Gastrocnemius medialis (tissue), 4 donors: ENCODE measurements at places on chromosomes 6 and 20. TPM values are rescaled to one million over a fixed set of nuclear protein-coding genes. Genes with fewer than 3 reads are reported as not detected.

GRCh38 chr6:10591422-10592160, 70.4 kb downstream of the GCNT2 start:
- no peaks in the 10 kb centered on the region for H3K4me1 ChIP-seq
- no peak overlapping the region for H3K27ac ChIP-seq
- H3K4me3 ChIP-seq, result no peak overlapping the region

GRCh38 chr6:33314515-33314942, 651 bp upstream of the TAPBP start:
- peak; percentile 50 for DNase-seq
- peak overlapping the region; percentile 94 for H3K27ac ChIP-seq
- H3K4me3 ChIP-seq, result peak overlapping the region; percentile 89
- H3K36me3 ChIP-seq, result no peaks in the 10 kb centered on the region
- peaks cover 51% of the 10 kb centered on the region for H3K4me1 ChIP-seq

DNA sequence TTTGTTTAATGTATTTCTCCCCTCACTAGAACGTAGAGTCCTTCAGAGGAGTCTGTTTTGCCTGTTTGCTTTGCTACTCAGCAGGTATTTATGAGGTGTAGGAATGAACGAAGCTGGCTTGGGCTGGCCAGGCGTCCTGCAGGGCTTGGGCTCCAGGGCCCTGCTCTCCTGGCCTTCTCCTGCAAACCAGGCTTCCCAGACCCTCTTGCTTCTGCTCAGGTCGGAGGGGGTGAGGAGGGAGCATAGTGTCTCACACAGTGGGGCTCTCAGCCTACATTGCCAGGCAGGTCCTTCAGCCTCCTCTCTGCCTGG, 24.6 kb upstream of the MLN start:
- no peaks in the 10 kb centered on the region for H3K27me3 ChIP-seq
- no peak overlapping the region for H3K4me3 ChIP-seq
- H3K4me1 ChIP-seq, result no peaks in the 10 kb centered on the region
- no peak overlapping the region for H3K27ac ChIP-seq

CAGE1 gene
- not detected for total RNA-seq

NKAPL gene
- total RNA-seq, result 1.5 TPM

C6orf58 gene
- total RNA-seq, result not detected

DNA sequence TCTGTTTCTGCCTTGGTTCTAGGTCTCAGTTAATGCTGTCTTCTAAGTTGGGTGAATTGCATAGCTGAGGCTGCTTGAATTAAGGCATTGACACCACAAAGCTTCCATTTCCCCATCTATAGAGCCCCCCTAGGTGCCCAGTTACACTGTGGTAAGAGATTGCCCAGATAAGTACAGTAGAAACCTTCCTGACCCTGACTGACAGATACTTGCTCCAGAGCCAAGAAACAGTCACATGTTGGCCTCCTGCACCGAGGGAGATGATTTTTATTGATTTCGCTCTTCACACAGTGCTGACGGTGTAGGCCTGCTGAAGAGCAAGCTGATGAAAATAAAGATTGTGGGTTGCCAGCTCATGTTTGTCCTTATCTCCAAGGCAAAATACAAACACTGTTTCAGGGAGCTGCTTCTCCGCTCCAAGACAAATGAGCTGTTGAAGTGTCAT, 67.9 kb downstream of the TRMT11 start:
- DNase-seq, result no peak
- H3K4me3 ChIP-seq, result no peak overlapping the region
- no peaks in the 10 kb centered on the region for H3K36me3 ChIP-seq

GRCh38 chr6:30881392-30882203, 2.7 kb upstream of the DDR1 start:
- DNase-seq, result no peak
- peak overlapping the region; percentile 89 for H3K27ac ChIP-seq
- peaks cover 52% of the 10 kb centered on the region for H3K4me1 ChIP-seq

TBXT gene
- total RNA-seq, result not detected

DNA sequence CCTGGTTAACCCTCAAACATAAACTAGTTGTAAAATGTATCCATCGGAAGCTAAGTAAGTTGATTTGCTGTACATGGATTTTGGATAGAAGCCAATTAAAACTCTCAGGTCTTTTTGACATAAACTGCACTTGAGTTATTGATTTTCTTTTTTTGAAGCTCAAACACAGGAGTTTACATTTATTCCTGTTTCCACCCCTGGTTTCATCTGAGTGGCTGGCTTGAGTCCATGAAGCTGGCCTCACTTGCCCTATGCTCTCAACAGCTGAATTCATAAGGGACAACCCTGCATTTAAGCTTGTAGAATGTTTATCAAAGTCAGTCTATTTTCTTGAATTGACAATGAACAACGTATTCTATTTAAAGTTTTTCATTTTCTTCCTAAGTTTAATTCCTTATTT, 58.1 kb upstream of the PLEKHG1 start:
- H3K36me3 ChIP-seq, result no peaks in the 10 kb centered on the region
- DNase-seq, result no peak
- H3K27ac ChIP-seq, result no peak overlapping the region
- no peak overlapping the region for H3K4me3 ChIP-seq

DNA sequence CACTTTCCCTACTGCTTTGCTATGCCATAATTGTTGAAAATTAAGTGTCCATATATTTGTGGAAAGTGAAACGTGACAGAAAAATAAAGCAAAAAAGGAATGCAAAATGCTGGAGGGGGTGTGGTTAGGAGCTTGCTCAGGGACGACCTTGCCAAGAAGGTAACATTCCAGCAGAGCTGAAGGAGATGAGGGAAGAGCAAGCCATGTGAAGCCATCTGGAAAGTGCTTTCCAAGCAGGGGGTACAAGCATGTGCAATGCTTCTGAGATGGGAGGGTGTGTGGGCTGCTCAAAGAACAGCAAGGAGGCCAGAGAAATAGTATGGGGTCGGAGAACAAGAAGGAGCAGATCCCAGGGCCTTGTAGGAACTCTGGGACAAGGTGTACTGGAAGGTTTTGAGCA, 161.7 kb downstream of the ISM1 start:
- no peaks in the 10 kb centered on the region for H3K4me1 ChIP-seq
- H3K4me3 ChIP-seq, result no peak overlapping the region
- no peaks in the 10 kb centered on the region for H3K36me3 ChIP-seq
- no peak overlapping the region for H3K27ac ChIP-seq
- no peaks in the 10 kb centered on the region for H3K27me3 ChIP-seq
- DNase-seq, result no peak

DNA sequence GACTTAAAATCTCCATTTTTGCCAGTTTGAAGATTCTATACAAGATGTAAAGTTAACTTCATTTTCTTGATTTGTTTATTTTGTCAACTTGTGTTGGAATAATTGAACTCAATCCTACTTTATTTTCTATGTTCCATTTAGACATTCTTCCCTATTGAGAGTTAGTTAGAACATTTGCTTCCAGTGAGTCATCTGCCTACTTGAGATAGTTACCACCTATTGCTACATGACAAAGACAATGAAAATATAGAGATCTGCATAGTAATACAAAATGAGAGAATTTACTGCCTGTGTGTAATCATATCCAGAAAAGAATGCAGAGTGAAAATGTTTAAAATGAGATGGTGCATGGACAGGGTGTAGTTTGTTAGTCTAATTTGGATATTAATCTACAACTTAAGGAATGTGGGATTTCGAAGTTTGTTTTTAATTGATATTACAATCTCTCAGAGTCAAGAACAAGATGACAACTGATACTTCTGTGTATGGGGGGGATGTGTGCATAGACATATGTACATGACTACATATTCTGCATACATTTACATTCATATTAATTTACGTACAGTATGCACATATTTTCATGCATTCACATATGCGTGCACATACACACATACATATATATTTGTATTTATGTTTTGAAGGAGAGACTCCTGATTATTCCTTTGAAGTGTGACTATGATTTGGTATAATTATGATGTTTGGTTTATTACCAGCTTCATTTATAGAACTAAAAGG, 420.1 kb downstream of the NKAIN2 start:
- H3K4me3 ChIP-seq, result no peak overlapping the region
- H3K4me1 ChIP-seq, result no peaks in the 10 kb centered on the region
- H3K27ac ChIP-seq, result no peak overlapping the region
- no peak for DNase-seq
- H3K27me3 ChIP-seq, result no peaks in the 10 kb centered on the region

DNA sequence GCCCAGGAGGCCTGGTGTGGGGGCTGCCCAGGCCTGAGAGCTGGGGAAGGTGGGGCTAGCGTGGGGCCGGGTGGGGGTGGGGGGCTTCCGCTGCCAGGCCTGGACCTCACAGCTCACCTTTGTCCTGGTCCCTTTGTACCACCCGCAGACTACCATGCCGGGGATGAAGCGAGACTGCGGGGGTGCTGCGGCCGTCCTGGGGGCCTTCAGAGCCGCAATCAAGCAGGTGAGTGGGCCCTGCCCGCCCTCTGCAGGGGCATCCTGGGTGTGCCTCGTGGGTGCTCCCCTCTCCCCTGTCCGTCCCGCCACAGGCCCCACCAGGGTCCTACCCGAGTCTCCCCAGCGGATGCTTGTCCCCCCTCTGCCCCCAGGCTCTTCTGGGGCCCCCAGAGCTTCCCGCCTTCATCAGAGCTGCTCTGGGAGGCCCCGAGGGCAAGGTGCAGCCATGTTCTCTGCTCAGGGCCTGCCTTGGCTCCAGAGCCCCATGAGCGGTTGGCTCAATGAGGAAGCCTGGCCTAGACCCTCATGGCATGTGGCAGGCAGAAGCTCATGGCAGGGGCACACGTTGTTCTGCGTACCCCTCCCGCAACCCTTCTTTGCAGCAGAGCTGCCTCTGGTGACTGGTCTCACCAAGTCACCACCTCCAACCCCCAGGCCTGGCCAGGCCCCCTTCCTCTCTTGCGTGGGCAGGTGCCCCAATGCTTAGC, 14.5 kb downstream of the NPEPL1 start:
- H3K27me3 ChIP-seq, result no peaks in the 10 kb centered on the region
- peaks cover 24% of the 10 kb centered on the region for H3K36me3 ChIP-seq
- no peak overlapping the region for H3K4me3 ChIP-seq
- DNase-seq, result no peak
- H3K27ac ChIP-seq, result no peak overlapping the region

- no peak overlapping the region for H3K27ac ChIP-seq
- H3K27me3 ChIP-seq, result no peaks in the 10 kb centered on the region
- peaks cover 47% of the 10 kb centered on the region for H3K4me1 ChIP-seq
Measured at GRCh38 chr20:41615110-41615509, 3.1 kb downstream of the CHD6 start.

GRCh38 chr20:11376998-11377397, 540.7 kb upstream of the BTBD3 start:
- H3K36me3 ChIP-seq, result no peaks in the 10 kb centered on the region
- no peak overlapping the region for H3K4me3 ChIP-seq
- no peaks in the 10 kb centered on the region for H3K27me3 ChIP-seq
- H3K27ac ChIP-seq, result no peak overlapping the region
- no peak for DNase-seq
- peaks cover 6% of the 10 kb centered on the region for H3K4me1 ChIP-seq

DNA sequence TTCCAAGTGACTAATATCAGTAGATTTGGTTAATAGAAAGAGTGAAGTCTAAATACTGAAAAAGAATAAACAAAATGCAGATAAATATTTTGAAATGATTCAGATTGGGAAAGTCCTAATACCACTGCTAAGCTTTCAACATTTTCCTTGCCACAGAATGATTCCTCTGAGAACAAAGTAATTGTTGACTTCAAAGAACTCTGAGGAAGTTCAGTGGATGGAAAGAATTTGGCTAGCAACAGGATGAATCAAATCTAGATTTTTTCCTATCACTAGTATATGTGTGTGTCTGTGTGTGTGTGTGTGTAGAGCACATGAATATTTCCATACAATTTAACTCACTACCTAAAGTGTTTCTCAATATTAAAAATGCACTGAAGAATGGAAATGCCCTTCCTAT, 107.9 kb upstream of the PREP start:
- peaks cover 17% of the 10 kb centered on the region for H3K4me1 ChIP-seq
- H3K36me3 ChIP-seq, result no peaks in the 10 kb centered on the region
- no peak overlapping the region for H3K27ac ChIP-seq

DNA sequence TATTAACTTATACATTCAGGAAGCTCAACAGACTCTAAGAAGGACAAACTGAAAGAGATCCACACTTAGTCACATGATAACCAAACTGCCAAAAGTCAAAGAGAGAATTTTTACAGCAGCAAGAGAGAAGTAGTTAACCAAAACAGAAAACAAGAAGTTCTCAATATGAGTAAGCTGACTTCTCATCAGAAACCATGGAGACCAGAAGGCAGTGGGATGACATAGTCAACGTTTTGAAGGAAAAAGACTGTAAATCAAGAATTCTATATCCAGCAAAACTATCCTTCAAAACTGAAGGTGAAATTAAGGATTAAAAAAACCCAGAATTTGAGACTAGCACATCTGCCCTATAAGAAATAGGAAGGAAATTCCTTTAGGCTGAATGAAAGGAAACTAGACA, 60.4 kb downstream of the COL19A1 start:
- H3K27me3 ChIP-seq, result no peaks in the 10 kb centered on the region
- H3K27ac ChIP-seq, result no peak overlapping the region

DNA sequence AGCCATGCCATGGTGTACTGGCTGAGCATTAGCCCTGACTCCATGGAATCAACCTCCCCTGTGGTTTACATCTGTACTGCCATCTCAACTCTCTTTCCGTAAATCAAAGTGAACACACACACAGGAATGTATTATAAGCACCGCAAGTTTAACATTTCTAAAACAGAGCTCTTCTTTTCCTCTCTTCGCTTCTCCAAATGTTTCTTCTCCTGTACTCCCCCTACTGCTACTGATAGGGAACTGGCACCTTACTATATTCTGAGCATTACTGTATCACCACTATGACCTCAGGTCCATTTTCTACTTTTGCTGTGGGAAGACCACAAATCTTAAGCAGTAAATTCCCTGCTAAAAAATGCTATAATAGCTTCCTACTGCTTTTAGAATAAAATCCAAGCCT, 101.2 kb downstream of the NUS1 start:
- no peak overlapping the region for H3K27ac ChIP-seq
- no peak for DNase-seq

DNA sequence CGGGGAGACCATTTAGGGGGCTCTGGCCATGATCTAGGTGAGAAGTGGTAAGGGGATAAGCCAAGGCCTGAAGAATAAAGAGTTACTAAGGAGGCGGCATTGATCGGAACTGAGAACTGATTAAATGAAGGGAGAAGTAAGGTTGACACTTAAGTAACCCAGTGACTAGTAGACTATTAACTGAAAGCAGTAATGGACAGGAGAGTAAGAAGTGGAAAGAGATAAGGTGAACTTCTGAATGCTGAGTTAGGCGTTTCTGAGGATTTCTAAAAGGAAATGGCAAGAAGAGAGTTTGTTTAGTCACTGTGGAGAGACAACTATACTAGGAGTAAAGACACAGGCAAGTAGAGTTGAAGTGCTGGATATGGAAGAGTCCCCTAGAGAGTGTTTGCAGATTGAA, 1.9 kb downstream of the ABCF1 start:
- no peaks in the 10 kb centered on the region for H3K36me3 ChIP-seq
- no peak for DNase-seq
- H3K4me3 ChIP-seq, result no peak overlapping the region
- H3K27me3 ChIP-seq, result no peaks in the 10 kb centered on the region
- no peak overlapping the region for H3K27ac ChIP-seq
- peaks cover 36% of the 10 kb centered on the region for H3K4me1 ChIP-seq
